Upper lobe of right lung (tissue), 1 donor: ENCODE measurements at places on chromosomes 2 and 18. TPM values are rescaled to one million over a fixed set of nuclear protein-coding genes. Genes with fewer than 3 reads are reported as not detected.

DNA sequence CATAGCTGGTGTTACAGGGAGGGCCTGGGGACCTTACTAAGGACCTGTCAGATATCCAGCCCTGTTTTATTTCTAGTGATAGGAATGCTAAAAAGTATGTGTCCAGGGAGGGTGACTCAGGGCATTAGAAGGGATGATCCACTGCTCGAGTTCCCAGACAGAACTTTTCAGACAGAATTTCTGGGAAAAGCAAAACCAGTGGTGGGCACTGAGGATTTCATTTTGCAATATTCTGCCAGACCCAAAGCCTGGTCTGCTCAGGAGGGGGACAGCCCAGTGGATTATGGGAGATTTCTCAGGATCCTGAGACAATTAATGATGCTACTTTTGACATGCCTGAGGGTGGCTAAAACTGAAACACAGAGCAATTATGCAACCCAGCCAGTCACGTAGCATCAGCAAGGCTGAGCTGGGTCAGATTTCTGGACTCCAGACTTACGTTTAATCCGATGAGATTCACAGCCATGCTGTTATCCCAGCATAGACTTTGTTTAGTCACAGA is 4.7 kb upstream of the KCNE4 start:
- no peak overlapping the region for H3K27ac ChIP-seq
- no peak for DNase-seq
- no peaks in the 10 kb centered on the region for H3K27me3 ChIP-seq
- H3K4me1 ChIP-seq = peaks cover 1% of the 10 kb centered on the region
- no peaks in the 10 kb centered on the region for H3K36me3 ChIP-seq

- no peak for DNase-seq
- no peak overlapping the region for H3K4me3 ChIP-seq
- H3K27ac ChIP-seq = no peak overlapping the region
These were observed 170.7 kb downstream of the CYRIA start for GRCh38 chr2:16494836-16495508.

DNA sequence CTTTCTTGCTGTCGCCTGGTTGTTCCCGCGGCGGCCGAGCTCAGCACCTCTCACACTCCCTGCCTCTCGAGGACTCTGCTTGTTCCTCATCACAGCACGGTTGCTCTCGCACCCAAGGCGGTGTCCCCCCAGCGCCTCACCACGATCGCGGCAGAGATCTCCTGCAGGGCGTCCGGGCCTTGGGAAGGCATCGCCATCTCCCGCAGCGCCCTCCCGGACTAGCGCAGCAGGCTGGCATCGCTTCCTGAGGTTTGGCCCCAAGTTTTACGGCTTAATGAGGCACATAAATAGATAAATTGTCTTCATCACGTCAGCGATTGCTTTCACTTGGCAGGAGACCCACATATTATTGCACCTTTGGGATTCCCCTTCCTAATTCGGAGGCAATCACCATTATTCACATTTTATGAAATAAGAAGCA is 125.4 kb downstream of the RGPD3 start:
- no peak overlapping the region for H3K27ac ChIP-seq
- H3K4me3 ChIP-seq = no peak overlapping the region
- H3K27me3 ChIP-seq = no peaks in the 10 kb centered on the region
- no peak for DNase-seq
- no peaks in the 10 kb centered on the region for H3K36me3 ChIP-seq

GRCh38 chr2:39027421-39027820 is 93.4 kb downstream of the SOS1 start:
- H3K36me3 ChIP-seq = peaks cover 38% of the 10 kb centered on the region
- H3K27ac ChIP-seq = no peak overlapping the region
- no peak for DNase-seq
- H3K27me3 ChIP-seq = no peaks in the 10 kb centered on the region

The SCG2 gene
- 0.61 TPM for total RNA-seq

The MBD2 gene
- total RNA-seq = 78.4 TPM

The AKAIN1 gene
- not detected for total RNA-seq

The UGT1A8 gene
- total RNA-seq = not detected

DNA sequence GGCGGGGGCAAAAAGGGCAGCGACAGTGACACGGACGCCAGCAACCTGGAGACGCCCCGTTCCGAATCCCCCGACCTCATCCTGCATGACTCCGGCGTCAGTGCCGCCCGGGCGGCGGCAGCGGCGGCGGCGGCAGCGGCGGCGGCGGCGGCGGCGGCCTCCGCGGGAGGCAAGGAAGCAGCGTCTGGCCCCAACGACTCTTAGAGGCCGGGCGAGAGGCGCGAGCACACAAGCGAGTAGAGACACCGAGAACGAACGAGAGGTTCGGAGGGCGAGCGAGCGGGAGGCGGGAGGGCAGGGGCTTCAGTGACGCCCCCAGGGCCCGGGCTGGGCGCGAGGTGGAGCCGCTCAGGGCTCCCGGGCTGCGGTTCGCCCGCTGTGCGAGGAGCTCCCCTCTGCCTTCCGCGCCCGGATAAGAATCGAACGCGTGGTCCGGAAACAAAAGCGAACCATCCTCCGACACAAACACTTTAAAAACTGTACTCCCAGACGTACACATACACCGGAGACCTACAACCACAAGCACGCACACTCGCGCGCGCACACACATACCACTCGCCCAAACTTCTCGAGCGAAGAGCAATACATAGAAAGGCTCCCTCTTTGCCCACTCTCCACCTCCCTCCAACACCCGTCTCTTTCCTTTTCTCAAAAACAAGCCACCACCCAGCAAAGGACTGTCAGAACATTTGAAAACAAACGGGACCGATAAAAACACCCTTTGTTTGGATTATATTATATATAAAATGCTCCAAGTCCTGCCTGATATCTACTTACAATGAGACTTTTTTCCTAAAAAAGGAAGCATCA is 2.8 kb downstream of the SP9 start:
- H3K36me3 ChIP-seq = no peaks in the 10 kb centered on the region
- peaks cover 98% of the 10 kb centered on the region for H3K27me3 ChIP-seq
- H3K27ac ChIP-seq = no peak overlapping the region
- peaks cover 46% of the 10 kb centered on the region for H3K4me1 ChIP-seq

DNA sequence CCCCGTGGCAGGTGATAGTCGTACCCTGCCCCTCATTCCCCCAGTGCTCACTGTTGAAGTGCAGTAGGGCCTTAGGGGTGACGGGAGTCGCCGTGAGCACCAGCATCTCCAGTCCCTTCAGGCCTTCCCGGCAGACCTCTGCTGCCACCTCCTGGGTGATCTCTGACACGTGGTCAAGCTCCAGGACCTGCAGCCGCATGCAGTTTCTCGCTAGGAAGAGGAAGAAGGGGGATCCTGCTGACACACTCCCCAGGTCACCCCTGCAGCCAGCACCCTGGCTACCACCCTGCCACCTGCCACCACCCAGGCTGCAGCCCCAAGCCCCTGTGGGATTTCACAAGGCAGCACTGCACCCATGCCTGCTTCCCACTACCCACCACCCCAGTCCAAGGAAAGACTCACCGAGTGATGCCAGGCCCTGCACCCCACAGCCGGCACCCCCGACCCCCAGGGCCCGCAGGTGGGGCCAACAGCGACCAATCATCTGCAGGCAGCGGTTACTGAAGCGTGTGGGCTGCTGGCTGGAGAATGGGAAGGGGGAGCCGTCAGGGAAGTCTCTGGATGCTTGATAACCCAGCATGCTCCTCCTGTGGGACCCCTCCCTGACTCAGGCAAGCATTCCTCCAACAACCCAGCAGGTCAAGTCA is 23.8 kb downstream of the FBXO41 start:
- DNase-seq = peak; percentile 79
- no peak overlapping the region for H3K4me3 ChIP-seq
- no peak overlapping the region for H3K27ac ChIP-seq
- no peaks in the 10 kb centered on the region for H3K36me3 ChIP-seq

The C2orf42 gene
- 9.6 TPM for total RNA-seq
